ENCODE measurements at places on chromosomes 7 and 10. TPM values are rescaled to one million over a fixed set of nuclear protein-coding genes. Genes with fewer than 3 reads are reported as not detected.

The ACSM6 gene
- total RNA-seq, result not detected

The UPK3BL2 gene
- 3.1 TPM for total RNA-seq

The SPDYE18 gene
- total RNA-seq, result 0.44 TPM

The TRIL gene
- 11.6 TPM for total RNA-seq

The TRUB1 gene
- 15.8 TPM for total RNA-seq

The H2BK1 gene
- not detected for total RNA-seq

The SERPINE1 gene
- total RNA-seq, result 408 TPM

The FKBP9 gene
- total RNA-seq, result 178 TPM

The CHAT gene
- total RNA-seq, result not detected

The CALML3 gene
- total RNA-seq, result not detected

The CYTH3 gene
- 56.0 TPM for total RNA-seq

The SPACDR gene
- 0.44 TPM for total RNA-seq

The DRGX gene
- total RNA-seq, result not detected

The THSD7A gene
- total RNA-seq, result 0.94 TPM

The CPN1 gene
- not detected for total RNA-seq

The CDNF gene
- 2.6 TPM for total RNA-seq

The SUN3 gene
- total RNA-seq, result not detected

The SLC25A28 gene
- 5.2 TPM for total RNA-seq

The LIPJ gene
- not detected for total RNA-seq

The ELOVL3 gene
- 3.4 TPM for total RNA-seq

The EBF3 gene
- 22.8 TPM for total RNA-seq

The AOC1 gene
- total RNA-seq, result not detected

The NXPH1 gene
- total RNA-seq, result not detected

The CPSF4 gene
- 29.7 TPM for total RNA-seq

The VWDE gene
- not detected for total RNA-seq

The FZD1 gene
- total RNA-seq, result 21.9 TPM

The ZNF853 gene
- total RNA-seq, result 1.1 TPM

The CD36 gene
- total RNA-seq, result 60.9 TPM

The HMX2 gene
- not detected for total RNA-seq

The FBXW4 gene
- 12.8 TPM for total RNA-seq

The AKR1C3 gene
- total RNA-seq, result 328 TPM

The FGL2 gene
- total RNA-seq, result 0.54 TPM

The ITIH5 gene
- 0.24 TPM for total RNA-seq

The ATOH7 gene
- total RNA-seq, result not detected

The CAMK1D gene
- total RNA-seq, result 1.3 TPM

The SEMA3E gene
- total RNA-seq, result 0.15 TPM

The SORCS3 gene
- total RNA-seq, result not detected

The EIF4EBP2 gene
- 58.3 TPM for total RNA-seq
